ENCODE measurements at places on chromosomes 7 and 10.

DNA sequence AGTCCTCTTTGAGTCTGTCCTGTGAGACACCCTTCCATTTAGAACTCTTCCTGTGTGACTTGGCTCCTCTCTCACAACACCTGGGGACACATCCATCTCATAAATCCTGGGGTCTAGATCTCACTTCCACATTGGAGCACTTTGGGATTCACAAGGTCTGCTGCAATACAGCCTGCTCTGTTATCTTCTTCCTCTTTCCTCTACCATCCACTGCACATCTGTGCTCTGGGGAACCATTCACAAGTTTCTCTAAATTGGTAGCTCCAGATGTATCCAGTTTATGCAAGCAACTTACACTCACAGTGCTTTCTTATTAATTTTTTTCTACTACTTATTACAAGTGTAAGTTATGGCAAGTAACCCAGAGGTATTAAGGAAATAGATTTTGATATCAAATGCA lies 5.5 kb upstream of the FIGNL1 start:
- no peak for DNase-seq

DNA sequence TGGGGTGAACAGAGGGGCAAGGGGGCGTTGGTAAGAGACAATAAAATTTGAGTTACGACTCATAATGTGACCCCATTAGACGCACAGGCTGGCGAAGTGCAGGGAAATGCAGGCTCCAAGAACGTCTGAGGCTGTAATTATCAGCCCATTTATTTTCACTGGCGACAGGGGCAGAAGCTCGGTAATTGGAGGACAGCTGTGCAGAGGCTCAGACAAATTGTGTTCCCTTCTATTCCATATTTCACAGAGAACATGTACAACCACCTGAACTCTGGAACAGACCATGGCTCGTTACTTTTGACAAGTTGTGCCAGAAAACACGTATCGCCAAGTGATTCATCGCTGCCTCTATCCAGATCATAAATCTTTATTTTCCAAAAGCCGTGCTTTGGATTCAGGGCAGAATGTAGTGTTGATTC lies 137.3 kb upstream of the FRMD4A start:
- no peak for DNase-seq

GRCh38 chr7:148815612-148816011 lies 68.5 kb downstream of the EZH2 start:
- DNase-seq, result no peak

GRCh38 chr7:77270094-77270480 lies 70.5 kb upstream of the FGL2 start:
- no peak for DNase-seq

DNA sequence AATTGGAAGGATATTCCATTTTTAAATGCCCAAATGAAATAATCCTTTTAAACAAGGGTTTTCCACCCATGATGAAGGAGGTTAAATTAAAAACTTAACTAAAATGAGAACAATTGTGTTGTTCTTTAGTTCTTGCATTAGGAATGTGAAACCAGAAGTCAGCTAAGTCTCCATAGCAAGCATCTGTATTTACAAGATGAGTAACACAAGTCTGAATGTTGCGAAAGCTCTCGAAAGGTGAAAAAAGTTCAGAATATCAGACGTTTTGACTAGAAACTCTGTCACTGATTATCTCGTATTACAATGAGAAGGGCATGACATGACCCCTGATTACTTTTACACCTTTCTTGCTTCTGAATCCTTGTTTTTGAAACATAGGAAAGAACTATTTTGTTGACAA lies 149.6 kb downstream of the BICC1 start:
- DNase-seq, result peak; percentile 82

DNA sequence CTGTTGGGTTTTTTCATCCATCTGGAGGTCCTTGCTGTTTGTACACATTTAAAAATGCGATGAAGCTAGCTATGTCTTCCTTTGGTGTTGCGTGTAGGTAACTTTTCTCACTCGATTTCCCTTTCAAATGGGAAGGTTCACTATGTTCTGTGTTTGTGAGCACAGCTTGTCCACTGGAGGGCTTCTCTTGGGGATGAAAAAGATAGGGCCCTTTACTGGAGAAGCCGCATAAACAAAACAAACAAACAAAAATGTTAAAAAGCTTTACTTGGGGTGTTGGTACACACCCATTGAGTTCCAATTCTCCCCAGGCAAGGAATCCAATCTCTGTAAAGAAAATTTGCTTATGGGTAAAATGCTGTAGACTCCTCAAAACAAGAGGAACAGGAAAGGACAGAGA lies 23.4 kb downstream of the CYTH3 start:
- no peak for DNase-seq

- no peak for DNase-seq
These were observed 194.2 kb downstream of the GPAM start for GRCh38 chr10:111989136-111989911.

- no peak for DNase-seq
These were observed 54.3 kb downstream of the DLD start for GRCh38 chr7:107945332-107945731.

DNA sequence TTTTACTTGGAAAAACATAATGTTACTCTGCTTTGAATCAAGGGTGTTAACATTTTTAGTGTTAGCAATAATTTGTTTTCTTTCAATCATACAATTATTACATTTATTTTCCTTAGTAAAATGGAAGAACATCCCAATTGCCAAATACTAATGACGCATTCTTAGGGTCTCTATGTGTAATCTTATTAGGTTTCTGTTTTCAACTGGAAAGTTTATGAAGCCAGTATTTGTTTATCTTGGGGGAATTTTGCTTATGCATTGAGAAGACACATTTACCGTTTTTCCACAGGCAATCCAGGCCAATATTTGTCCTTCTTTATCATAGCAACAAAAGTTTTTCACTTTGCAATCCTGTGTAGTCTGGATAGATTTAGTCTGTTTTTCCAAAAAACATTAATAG lies 134.5 kb downstream of the CPED1 start:
- DNase-seq, result no peak

DNA sequence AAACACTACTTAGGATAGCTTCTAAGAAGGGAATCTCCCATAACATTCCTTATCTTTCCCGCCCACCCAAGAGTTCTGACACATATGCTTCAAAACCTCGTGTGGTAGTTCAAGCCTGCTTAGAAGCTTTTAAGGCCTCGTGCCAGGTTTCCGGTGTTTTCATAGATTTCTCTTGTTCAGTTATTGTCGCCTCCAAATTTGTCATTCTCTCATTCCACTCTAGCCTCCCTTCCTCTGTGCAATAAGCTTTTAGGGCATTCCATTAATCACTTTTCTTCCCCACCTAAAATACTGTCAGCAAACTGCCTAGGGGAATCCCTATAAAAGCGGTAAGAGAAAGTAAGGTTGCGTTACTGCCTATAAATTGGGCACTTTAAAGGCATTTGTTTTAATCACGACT lies 718 bp upstream of the BPGM start:
- peak; percentile 74 for DNase-seq

- DNase-seq, result no peak
These were observed 175.9 kb downstream of the CUX1 start for GRCh38 chr7:101993311-101993710.

- DNase-seq, result peak; percentile 67
These were observed 91.0 kb downstream of the ALOX5 start for GRCh38 chr10:45464958-45465567.

DNA sequence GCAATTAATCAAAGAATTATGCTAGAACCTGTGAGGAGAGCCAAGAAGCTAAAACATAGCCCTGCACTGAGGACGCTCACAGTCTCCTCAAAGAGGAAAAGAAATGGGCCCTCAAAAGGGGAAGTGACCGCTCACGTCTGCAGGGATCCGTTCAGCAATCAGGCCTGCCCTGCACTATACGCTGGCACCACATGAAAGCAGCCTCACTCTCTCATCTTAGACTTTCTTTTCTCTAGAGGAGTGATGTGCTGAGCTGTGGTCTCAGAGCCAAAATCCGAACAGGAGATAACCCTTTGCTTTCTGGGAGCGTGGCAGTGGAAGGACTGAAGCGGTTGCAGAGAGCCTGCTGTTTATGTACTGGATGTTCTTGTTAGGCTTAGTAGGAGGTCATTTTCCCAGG lies 6.3 kb upstream of the IL2RA start:
- DNase-seq, result no peak

- no peak for DNase-seq
These were observed 19.5 kb upstream of the CARD11 start for GRCh38 chr7:3063016-3063753.

DNA sequence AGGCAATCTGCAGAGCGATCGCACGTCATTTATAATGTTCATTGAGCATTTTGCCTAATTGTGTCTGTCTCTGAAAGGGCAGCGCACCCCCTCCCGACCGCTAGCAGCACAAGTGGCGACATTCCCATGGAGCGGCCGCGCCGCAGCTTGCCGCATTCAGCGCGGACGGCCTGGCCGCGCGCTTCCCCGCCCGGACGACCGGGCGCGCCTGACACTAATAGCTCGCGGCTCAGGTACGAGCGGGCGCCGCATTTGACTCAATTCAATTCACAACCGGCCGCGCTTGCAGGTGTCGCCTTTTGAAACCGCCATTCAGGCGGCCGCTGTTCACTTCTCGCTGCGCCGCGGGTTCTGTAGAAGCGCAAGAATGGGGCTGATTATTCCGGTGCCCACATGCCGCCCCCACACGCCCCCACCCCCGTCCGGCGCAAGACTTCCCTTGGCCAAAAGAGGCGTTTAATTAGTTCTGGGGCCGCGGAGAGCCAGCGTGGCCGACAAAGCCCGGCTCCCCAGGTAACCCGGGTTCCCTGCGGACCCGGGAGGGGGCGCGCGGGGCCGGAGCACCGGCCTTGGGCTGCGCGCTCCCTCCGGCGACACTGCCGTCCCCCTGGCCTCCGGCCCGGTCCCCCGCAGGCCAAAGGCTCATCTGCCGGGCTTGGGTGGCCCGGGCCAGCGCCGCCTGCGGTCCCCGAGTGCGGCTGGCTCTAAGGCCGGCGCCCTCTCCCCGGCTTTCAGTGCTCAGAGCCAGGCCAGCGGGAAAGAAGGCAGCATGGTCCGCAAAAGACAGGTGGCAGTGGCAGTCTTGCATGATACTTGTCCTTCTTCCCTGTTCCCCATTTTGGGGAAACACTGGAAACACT lies 18.7 kb upstream of the PTF1A start:
- no peak for DNase-seq

- DNase-seq, result no peak
These were observed 30.3 kb upstream of the CAMK1D start for GRCh38 chr10:12319076-12319475.

DNA sequence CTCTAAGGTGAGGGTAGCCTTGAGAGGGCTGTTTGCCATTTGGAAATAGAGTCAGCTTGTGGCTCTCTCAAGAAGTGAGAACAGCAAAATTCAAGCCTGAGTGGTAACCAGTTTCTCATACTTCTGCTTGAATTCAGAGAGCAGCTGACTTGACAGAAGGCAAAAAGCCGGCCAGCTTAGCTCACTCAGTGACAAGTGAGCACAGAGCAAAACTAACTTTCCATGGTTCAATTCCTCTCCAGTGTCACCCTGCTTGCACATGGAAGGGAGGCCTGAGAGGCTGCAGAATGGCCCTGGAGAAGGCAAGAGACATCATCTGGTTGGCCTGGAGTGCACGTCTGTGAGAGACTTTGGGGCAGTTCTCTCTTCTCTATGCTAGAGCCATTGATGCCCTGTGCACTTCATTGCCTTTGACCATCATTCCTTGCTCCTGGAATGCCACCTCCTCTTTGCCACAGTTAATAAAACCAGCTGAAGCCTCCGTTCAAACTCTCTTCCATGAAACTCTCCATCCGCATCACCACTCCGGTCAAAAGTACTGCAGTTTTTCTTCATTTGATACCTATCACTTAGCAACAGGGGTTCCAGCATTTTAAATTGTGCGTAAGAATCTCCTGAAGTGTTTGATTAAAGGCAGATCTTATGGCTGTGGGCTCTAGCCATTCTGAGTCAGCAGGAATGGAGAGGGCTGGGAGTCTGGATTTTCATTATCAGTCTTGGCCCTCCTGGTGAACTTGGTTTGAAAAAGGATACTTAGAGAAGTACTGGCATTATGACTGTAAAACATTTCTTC lies 69.8 kb upstream of the PIK3CG start:
- DNase-seq, result no peak

GRCh38 chr10:46216003-46216634 lies 70.7 kb upstream of the ANTXRL start:
- no peak for DNase-seq

- DNase-seq, result peak; percentile 28
These were observed 44.7 kb upstream of the TMEM213 start for GRCh38 chr7:138753150-138753518.

GRCh38 chr7:156754201-156754600 lies 113.6 kb downstream of the RNF32 start:
- DNase-seq, result no peak

GRCh38 chr10:79305988-79306387 lies 41.3 kb upstream of the PPIF start:
- no peak for DNase-seq

DNA sequence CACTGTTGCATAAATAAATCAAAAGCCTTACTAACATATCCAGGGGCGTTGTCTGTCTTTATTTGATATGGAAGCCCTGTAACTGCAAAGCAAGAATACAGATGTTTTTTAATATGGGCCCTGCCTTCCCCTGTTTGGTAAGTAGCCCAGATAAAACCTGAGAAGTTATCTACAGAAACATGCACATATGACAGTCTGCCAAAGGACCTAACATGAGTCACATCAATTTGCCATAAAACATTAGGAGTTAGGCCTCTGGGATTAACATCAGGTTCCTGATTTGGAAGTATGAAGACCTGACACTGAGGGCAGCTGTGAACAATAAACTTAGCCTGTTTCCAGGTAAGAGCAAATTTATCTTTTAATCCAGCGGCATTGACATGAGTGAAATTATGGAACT lies 1588.8 kb downstream of the REEP3 start:
- no peak for DNase-seq

DNA sequence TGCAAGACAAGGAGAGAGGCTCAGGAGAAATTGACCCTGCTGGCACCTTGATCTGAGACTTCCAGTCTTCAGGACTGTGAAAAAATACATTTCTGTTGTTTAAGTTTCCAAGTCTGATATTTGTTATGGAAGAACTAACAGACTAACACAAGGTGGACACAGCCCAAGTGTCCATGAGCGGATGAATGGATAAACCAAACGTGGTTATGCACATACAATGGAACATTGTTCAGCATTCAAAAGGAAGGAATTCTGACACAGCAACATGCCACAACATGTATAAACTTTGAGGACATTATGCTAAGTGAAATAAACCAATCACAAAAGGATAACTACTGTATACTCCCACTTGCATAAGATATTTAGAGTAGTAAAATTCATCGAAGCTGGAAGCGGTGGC lies 76.5 kb downstream of the FAM13C start:
- DNase-seq, result no peak

- DNase-seq, result no peak
These were observed 31.1 kb upstream of the RET start for GRCh38 chr10:43045631-43046287.

All from amniotic epithelial cell (primary cell).